Epithelial cell of alveolus of lung (primary cell): ENCODE measurements at places on chromosomes 4 and X. TPM values are rescaled to one million over a fixed set of nuclear protein-coding genes. Genes with fewer than 3 reads are reported as not detected.

Gene LARP1B
- 12.3 and 12.8 TPM in 2 replicates for total RNA-seq

Gene MEPE
- total RNA-seq: not detected in 2 replicates

Gene CT55
- total RNA-seq: not detected in 2 replicates

Gene OTC
- total RNA-seq: not detected in 2 replicates

Gene GAGE12J
- total RNA-seq: not detected in 2 replicates

Gene ZDHHC15
- total RNA-seq: 0.39 and 0.48 TPM in 2 replicates

Gene PDLIM5
- total RNA-seq: 31.1 and 82.9 TPM in 2 replicates

Gene NLGN4X
- total RNA-seq: 0.32 and 0.65 TPM in 2 replicates

Gene CLNK
- total RNA-seq: not detected in 2 replicates

Gene SCRG1
- total RNA-seq: 0.13 TPM in 1 of 2 replicates, not detected in the other

Gene TRO
- total RNA-seq: 14.2 and 37.3 TPM in 2 replicates

Gene MAML3
- total RNA-seq: 1.9 and 8.0 TPM in 2 replicates

Gene PQBP1
- 50.2 and 53.3 TPM in 2 replicates for total RNA-seq

Gene DNAJB14
- 15.9 and 29.1 TPM in 2 replicates for total RNA-seq

Gene RP2
- 9.6 and 10.2 TPM in 2 replicates for total RNA-seq

Gene TRPC5OS
- not detected in 2 replicates for total RNA-seq

Gene GPRASP3
- total RNA-seq: 1.6 and 4.2 TPM in 2 replicates

Gene GRIPAP1
- total RNA-seq: 14.3 and 14.9 TPM in 2 replicates

Gene NPY2R
- total RNA-seq: not detected in 2 replicates

Gene SHROOM4
- total RNA-seq: 0.72 and 3.1 TPM in 2 replicates

Gene NDST3
- 0.24 and 0.26 TPM in 2 replicates for total RNA-seq

Gene RASL11B
- total RNA-seq: 0.78 and 4.5 TPM in 2 replicates

Gene RPS6KA6
- total RNA-seq: 0.64 and 2.6 TPM in 2 replicates

Gene FAT4
- 7.5 and 15.0 TPM in 2 replicates for total RNA-seq
